Upper lobe of right lung (tissue), 1 donor: ENCODE measurements at places on chromosomes 4 and X. TPM values are rescaled to one million over a fixed set of nuclear protein-coding genes. Genes with fewer than 3 reads are reported as not detected.

SSX4 gene
- not detected for total RNA-seq

F11 gene
- 24.7 TPM for total RNA-seq

UCP1 gene
- total RNA-seq = not detected

SPACA5 gene
- not detected for total RNA-seq

RAI2 gene
- total RNA-seq = 32.1 TPM

SYNPO2 gene
- total RNA-seq = 38.9 TPM

CCNQ gene
- 18.9 TPM for total RNA-seq

FRMD7 gene
- total RNA-seq = not detected

SMPX gene
- total RNA-seq = not detected

MRFAP1 gene
- total RNA-seq = 235 TPM

MAGEC3 gene
- not detected for total RNA-seq

TMEM154 gene
- total RNA-seq = 12.7 TPM

MAGEB10 gene
- total RNA-seq = not detected

PCDH10 gene
- 0.41 TPM for total RNA-seq

XAGE1A gene
- total RNA-seq = 0.75 TPM

USP17L11 gene
- total RNA-seq = not detected

DNA sequence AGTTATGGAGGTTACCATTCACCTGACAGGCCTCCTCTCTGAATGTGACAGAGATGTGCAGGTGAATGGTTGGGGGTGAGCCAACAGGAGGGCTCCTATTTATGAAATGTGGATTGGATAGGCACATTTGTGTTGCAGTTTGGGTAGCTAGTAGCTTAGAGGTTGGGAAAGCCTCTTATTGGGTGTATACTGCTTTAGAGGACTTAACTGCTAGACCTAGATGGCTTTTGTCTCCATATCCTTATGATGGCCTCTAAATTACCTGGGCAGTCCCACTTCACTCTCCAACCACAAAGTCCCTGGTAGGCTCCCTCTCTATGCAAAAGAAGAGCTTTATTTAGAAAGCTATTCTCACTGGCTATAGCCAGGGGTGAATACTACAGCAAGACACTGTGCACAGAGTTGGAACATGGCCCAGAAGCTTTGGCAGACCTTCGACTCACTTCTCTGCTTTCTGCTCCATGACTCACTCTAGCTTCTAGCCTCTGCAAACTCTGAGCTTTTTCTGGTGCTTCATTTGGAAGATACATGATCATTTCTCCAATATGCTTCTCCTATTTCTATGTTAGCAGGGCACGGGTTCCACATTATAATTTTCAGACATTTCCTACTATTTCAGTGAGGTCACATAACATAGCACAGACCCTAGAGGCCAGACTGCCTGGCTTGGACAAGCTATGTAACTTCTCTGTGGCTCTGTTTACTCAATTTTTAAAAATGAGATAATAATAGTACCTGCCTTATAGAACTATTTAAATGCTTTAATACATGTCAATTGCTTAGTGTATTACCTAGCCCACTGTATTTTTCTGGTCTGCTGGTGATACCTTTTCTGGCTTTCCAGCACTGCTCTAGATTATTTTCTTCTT is 6.0 kb upstream of the VGLL1 start:
- no peaks in the 10 kb centered on the region for H3K36me3 ChIP-seq
- DNase-seq = no peak
- H3K27ac ChIP-seq = no peak overlapping the region

DNA sequence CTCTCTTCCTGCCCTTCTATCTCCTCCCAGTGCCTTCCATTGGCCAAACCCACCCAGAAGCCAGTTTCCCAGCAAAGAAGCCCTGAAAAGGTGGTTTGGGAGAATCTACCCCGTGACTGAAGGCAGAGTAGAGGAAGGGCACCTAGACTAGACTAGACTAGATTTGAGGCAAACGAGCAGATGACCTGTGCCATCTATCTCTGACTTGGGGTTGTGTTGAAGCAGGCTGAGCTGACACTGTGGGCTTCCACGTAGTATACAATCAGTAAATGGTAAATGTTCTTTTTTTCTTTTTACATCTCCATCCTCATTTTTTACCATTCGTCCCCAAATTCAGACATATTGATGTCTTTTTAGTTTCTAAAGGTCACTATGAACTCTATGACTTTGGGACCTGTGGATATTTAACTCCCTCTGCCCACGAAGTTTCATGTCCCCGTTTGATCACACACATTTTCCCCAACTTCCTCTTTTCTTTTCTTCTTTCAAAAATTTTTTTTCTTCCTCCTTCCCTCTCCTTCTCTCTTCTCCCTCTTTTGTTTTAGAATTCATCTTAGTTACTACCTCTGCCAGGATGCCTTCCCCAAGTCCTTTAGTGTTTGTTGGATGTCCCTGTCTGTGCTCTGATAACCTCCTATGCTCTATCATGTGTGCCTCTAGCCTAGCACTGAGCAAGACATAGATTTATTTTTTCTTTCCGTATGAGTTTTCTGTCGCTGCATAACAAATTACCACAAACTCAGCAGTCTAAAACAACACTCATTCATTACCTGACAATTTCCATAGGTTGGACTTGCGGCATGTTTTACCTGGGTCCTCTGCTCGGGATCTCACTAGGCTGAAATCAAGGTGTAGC is 6.2 kb upstream of the AFF1 start:
- H3K27ac ChIP-seq = no peak overlapping the region
- H3K4me3 ChIP-seq = no peak overlapping the region
- H3K4me1 ChIP-seq = peaks cover 1% of the 10 kb centered on the region
- H3K36me3 ChIP-seq = no peaks in the 10 kb centered on the region
- H3K27me3 ChIP-seq = no peaks in the 10 kb centered on the region

- no peak overlapping the region for H3K4me3 ChIP-seq
- no peaks in the 10 kb centered on the region for H3K27me3 ChIP-seq
- H3K36me3 ChIP-seq = no peaks in the 10 kb centered on the region
- H3K27ac ChIP-seq = no peak overlapping the region
These were observed 32.4 kb upstream of the BLTP1 start for GRCh38 chr4:122119739-122120138.

GRCh38 chr4:5568931-5569330 is 139.4 kb downstream of the EVC2 start:
- no peak overlapping the region for H3K4me3 ChIP-seq
- no peak overlapping the region for H3K27ac ChIP-seq
- no peaks in the 10 kb centered on the region for H3K27me3 ChIP-seq
- no peaks in the 10 kb centered on the region for H3K4me1 ChIP-seq

DNA sequence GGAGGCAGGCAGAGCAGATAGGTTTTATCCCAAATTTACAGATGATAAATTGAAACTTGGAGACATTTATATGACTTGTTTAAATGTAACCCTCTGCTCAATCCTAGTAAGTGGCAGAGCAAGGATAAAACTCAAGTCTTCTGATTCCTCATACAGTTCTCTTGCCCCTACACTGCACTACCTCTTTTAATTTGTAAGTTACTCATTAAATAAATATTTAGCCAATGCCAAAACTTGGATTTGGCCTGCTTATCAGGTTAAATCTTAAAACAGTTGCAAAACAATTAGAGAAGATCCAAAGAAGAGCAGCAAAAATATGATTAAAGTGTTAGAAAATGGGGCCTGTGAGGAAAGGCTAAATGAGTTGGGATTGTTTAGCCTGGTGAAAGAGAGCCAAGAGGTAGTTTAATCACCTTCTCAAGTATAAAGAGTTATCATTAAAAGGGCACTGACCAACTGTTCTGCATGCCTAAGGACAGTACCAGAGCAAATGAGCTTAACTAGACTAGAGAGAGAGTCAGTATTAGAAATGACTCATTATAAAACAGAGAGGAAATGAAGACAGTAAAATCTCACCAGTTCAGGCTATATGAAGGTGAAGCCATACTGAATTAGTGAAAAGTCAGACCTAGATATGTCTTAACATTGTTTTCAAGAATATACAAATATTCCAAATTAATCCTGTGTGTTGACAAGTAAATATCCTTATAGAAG is 146.3 kb downstream of the GRIA3 start:
- no peak overlapping the region for H3K4me3 ChIP-seq
- no peaks in the 10 kb centered on the region for H3K4me1 ChIP-seq
- no peak overlapping the region for H3K27ac ChIP-seq
- no peak for DNase-seq

GRCh38 chr4:5863461-5864113 is 29.3 kb downstream of the CRMP1 start:
- H3K27me3 ChIP-seq = peaks cover 6% of the 10 kb centered on the region
- H3K4me1 ChIP-seq = no peaks in the 10 kb centered on the region
- H3K36me3 ChIP-seq = no peaks in the 10 kb centered on the region
- H3K27ac ChIP-seq = no peak overlapping the region
- no peak for DNase-seq

GRCh38 chr4:52096048-52096447 is 44.9 kb downstream of the SPATA18 start:
- H3K4me1 ChIP-seq = no peaks in the 10 kb centered on the region
- H3K27me3 ChIP-seq = no peaks in the 10 kb centered on the region
- H3K36me3 ChIP-seq = no peaks in the 10 kb centered on the region
- no peak overlapping the region for H3K4me3 ChIP-seq
- no peak for DNase-seq
- no peak overlapping the region for H3K27ac ChIP-seq

DNA sequence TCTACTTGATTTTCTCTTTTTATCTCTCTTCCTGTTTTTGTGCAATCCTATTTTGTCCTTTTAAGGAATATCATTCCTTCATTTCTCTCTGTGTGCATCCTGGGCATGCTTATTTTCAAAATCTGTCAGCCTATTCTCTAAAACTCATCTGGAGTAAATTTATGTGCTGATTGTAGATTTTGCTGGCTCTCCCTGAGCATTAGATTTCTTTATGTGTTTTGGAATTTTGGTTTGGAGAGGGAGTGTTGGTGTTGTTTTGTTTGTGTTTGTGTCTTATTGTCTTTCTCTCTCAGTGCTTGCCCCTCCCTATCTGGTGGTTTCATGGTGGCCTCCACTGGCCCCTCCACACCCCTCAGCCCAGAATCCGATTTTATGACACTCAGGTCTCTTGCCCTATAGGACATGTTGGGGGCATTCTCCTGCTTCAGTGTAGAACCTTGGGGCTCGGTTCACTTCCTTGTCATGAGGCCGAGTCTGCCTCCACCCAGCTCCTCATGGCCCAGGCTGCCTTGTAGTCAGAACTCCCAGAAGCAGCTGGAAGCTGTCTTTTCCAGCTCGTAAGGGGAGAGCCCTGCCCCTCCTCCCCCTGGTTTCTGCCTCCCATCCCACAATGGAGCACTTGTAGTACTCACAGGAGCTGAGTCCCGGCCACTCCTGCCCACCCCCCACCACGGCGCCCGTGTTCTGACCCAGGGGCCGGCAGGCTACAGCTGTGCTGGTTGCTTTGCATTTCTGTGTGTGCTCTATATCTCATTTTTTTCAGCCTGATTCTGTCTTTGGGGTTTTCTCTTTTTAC is 24.5 kb upstream of the PJA1 start:
- no peaks in the 10 kb centered on the region for H3K4me1 ChIP-seq
- H3K36me3 ChIP-seq = no peaks in the 10 kb centered on the region
- no peaks in the 10 kb centered on the region for H3K27me3 ChIP-seq
- no peak overlapping the region for H3K27ac ChIP-seq

- H3K27ac ChIP-seq = no peak overlapping the region
- H3K36me3 ChIP-seq = peaks cover 69% of the 10 kb centered on the region
- H3K4me3 ChIP-seq = no peak overlapping the region
- peak; percentile 52 for DNase-seq
- H3K4me1 ChIP-seq = peaks cover 35% of the 10 kb centered on the region
These were observed 8.5 kb downstream of the MXD4 start for GRCh38 chr4:2253160-2254084.

DNA sequence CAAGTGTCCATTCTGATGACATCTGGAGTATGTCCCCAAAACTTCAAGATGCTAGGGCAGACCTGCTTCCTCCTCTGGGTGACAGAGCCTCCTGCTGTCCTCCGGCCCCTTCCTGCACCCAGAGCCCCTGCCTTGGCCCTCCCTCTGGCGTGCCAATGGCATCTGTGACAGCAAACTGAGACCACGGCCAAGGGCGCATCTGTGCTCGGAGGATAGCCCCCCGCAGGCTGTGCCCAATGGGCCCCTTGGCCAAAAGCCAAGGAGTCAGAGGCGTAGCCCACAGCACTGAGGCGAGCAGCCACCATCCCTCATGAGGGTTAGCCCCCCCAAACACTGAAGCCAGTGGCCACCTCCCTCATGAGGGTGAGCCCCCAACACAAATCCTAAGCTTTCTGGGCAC is 7.9 kb downstream of the LRPAP1 start:
- no peaks in the 10 kb centered on the region for H3K4me1 ChIP-seq
- no peak overlapping the region for H3K4me3 ChIP-seq
- no peak overlapping the region for H3K27ac ChIP-seq

GRCh38 chr4:181254771-181255170 is 988.4 kb upstream of the TENM3 start:
- DNase-seq = no peak
- H3K4me1 ChIP-seq = no peaks in the 10 kb centered on the region
- no peak overlapping the region for H3K27ac ChIP-seq
- no peak overlapping the region for H3K4me3 ChIP-seq
- no peaks in the 10 kb centered on the region for H3K27me3 ChIP-seq

GRCh38 chrX:130081421-130082045 is 28.8 kb downstream of the ELF4 start:
- H3K27me3 ChIP-seq = no peaks in the 10 kb centered on the region
- no peaks in the 10 kb centered on the region for H3K4me1 ChIP-seq
- no peaks in the 10 kb centered on the region for H3K36me3 ChIP-seq

GRCh38 chrX:45758319-45758718 is 557.6 kb upstream of the DIPK2B start:
- H3K27me3 ChIP-seq = no peaks in the 10 kb centered on the region
- peaks cover 38% of the 10 kb centered on the region for H3K4me1 ChIP-seq
- no peaks in the 10 kb centered on the region for H3K36me3 ChIP-seq

- DNase-seq = peak; percentile 29
- H3K36me3 ChIP-seq = peaks cover 13% of the 10 kb centered on the region
- H3K27ac ChIP-seq = no peak overlapping the region
- H3K27me3 ChIP-seq = no peaks in the 10 kb centered on the region
- H3K4me1 ChIP-seq = no peaks in the 10 kb centered on the region
These were observed 76.8 kb downstream of the CRMP1 start for GRCh38 chr4:5816101-5816500.

DNA sequence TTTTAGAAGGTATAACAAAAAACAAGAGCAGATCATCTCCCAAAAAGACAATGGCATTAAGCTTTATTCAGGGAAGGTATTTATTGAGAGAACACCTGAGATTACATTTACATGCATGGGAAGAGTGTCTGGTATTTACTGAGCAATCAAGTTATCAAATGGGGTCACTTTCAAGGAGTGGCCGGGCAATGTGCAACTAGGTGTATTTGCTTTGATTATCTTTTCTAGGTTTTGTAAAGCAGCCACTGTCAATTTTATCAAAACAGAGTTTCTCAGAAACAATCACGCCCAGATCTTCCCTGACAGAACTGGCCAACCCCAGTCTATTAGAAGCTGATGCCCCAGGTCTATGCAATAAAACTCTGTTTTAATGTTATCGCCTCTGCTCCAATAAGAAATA is 169.5 kb downstream of the GLRA2 start:
- H3K27me3 ChIP-seq = no peaks in the 10 kb centered on the region
- no peak overlapping the region for H3K27ac ChIP-seq
- no peaks in the 10 kb centered on the region for H3K4me1 ChIP-seq
- no peak for DNase-seq
- no peak overlapping the region for H3K4me3 ChIP-seq
- H3K36me3 ChIP-seq = no peaks in the 10 kb centered on the region

- H3K36me3 ChIP-seq = peaks cover 21% of the 10 kb centered on the region
- peaks cover 6% of the 10 kb centered on the region for H3K4me1 ChIP-seq
- DNase-seq = no peak
- no peak overlapping the region for H3K4me3 ChIP-seq
These were observed 40.8 kb downstream of the SMIM14 start for GRCh38 chr4:39597695-39598381.
